Smooth muscle cell of the coronary artery (primary cell): ENCODE measurements at places on chromosomes 2 and 18. TPM values are rescaled to one million over a fixed set of nuclear protein-coding genes. Genes with fewer than 3 reads are reported as not detected.

The CCDC150 gene
- total RNA-seq, result 2.7 and 4.7 TPM in 2 replicates

The CD207 gene
- total RNA-seq, result not detected in 2 replicates

The C2orf80 gene
- not detected in 2 replicates for total RNA-seq

The GAD1 gene
- total RNA-seq, result 0.15 and 0.23 TPM in 2 replicates

The DSG4 gene
- not detected in 2 replicates for total RNA-seq

The ARL4C gene
- total RNA-seq, result 19.2 and 147 TPM in 2 replicates

The CCDC141 gene
- total RNA-seq, result under 0.01 and 0.15 TPM in 2 replicates

The PTCD3 gene
- total RNA-seq, result 65.5 and 121 TPM in 2 replicates

The RAB17 gene
- 0.45 TPM in 1 of 2 replicates, not detected in the other for total RNA-seq

The CAPN14 gene
- 0.08 and 0.12 TPM in 2 replicates for total RNA-seq

The FHL2 gene
- 52.2 and 119 TPM in 2 replicates for total RNA-seq

The SIGLEC15 gene
- total RNA-seq, result 0.23 and 1.4 TPM in 2 replicates

The EIPR1 gene
- 21.1 and 32.5 TPM in 2 replicates for total RNA-seq

The EFR3B gene
- total RNA-seq, result 1.1 and 3.0 TPM in 2 replicates

The GLB1L gene
- 8.4 and 13.8 TPM in 2 replicates for total RNA-seq

The DTYMK gene
- 8.2 and 20.8 TPM in 2 replicates for total RNA-seq
